ENCODE measurements at places on chromosomes 3 and 15.

DNA sequence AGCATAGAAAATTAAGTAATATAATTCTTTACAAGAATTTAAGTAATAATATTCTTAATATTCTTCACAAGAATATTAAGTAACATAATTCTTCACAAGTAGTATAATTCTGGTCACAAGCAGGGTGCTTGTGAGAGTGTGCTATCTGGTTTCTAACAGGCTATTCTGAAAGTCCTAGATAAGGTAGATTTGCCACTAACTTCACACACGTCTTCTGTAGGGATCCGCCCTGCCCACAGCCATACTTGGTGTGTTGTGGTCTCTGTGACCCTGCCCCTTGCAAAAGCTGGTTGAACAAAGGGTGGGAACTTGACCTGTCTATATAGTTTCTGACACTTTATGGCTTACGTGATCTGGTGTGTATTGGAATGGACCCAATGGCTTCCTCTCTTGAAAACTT lies 253.4 kb upstream of the MDFIC2 start:
- no peak for DNase-seq

- DNase-seq: no peak
Observed at GRCh38 chr15:61144055-61144454, 85.0 kb downstream of the RORA start.

GRCh38 chr3:87318617-87319021 lies 42.2 kb upstream of the POU1F1 start:
- DNase-seq: no peak

GRCh38 chr15:52783929-52784798 lies 6.0 kb downstream of the ONECUT1 start:
- no peak for DNase-seq

DNA sequence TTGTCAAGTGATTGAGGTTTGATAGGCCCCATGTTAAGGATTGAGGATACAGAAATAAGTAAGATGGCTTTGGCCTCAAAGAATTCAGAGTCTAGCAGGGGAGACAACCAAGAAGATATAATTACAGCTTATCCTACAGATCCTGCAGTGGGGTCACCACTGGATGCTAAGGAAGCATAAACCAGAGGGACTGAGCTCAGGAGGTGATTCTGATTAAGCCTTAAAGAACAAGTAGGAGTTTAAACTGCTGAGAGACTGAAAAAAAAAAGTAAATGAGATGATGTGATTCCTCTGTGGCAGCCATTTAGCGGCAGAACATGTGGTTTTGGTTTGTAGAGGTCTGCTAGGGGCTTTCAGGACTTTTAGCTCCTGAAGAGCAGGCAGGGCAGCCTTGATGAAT lies 72.1 kb upstream of the ROPN1 start:
- no peak for DNase-seq

Data from colonic mucosa (tissue), 4 donors.